ENCODE measurements at places on chromosomes 5 and 9.

GRCh38 chr9:133778336-133779013 is 40.3 kb upstream of the SARDH start:
- DNase-seq = no peak

- DNase-seq = no peak
These were observed 168.9 kb downstream of the MUSK start for GRCh38 chr9:110837401-110838005.

GRCh38 chr5:119322948-119323537 is 32.8 kb upstream of the TNFAIP8 start:
- DNase-seq = no peak

DNA sequence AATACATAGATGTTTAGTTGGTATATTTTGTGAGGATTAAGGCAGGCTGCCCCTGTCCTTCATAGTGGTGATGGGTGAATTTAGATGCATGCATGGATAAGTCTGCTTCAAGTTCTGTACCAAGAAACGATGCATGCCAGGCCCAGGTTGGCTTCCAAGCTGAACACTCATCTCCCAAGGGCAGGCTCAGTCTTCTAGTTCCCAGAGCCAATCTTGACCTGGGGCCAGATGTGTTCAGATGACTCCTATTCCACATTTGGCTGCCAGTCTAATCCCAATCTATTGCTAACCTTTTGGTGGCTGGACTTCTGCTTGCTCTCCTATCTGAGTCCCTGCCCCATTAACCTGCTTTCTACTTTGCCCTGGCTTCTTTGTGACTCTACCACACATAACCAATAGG is 18.5 kb upstream of the SNAPC3 start:
- no peak for DNase-seq

DNA sequence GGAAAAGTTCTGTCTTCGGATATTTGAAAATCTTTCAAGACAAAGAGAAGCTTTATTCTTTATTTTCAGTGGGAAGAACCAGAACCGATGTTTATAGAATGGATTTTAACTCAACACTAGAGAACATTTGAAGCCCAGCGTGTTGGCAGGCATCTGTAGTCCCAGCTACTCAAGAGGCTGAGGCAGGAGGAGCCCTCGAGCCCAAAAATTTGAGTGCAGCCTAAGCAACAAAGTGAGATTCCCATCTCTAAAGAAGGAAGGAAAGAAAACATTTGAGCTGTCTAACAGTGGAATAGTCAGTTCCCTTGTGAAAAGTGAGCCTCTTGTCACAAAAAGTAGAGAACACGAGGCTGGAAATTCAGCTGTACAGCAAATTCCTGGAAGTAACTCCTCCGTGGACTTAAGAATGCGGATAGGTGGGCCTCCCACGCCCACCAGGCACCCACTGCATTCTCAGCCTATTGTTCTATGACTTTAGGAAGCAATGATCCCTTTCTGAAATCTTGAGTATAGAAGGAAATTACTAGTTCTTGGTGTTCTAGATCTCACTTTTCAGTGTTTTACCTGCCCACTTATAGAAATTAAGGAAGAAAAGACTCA is 2.3 kb upstream of the PTPDC1 start:
- DNase-seq = no peak

GRCh38 chr5:126954981-126955380 is 75.4 kb downstream of the MARCHF3 start:
- DNase-seq = no peak

DNA sequence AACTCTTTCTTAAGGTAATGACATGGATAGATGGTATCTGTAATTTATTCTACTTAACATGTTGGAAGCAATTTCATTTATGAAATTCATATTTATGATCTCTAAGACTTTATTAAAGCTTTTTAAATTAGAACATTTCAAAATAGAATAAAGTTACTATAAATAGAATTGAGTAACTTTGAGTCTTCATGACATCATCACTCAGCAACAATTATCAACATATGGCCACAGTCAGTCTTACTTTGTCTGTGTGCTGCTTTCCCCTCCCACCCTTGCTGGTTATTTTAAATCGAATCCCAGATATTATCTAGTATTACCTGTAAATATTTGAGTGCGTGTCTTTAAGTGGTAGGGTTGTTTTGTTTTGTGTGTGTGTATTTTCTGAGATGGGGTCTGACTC is 65.2 kb downstream of the IPO11 start:
- no peak for DNase-seq

GRCh38 chr5:42718591-42718990 is 38.0 kb upstream of the CCDC152 start:
- DNase-seq = no peak

DNA sequence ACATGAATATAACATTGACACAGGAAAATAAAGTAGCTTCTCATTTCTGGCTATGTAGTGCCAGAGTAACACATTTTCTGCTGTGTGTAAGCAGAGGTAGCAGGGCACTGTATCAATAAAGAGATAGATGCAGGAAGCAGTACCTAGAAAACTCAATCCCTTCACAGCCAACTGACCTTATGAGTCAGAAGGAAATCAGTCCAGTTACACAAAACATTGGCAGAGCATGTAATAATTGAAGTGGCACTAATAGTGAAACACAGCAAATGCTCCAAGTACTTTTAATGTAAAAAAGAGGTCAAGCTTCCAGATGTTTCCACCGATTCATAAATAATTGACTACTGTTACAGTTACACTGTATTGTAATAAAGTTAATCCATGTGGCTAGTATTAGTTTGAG is 706.6 kb downstream of the EFNA5 start:
- no peak for DNase-seq

DNA sequence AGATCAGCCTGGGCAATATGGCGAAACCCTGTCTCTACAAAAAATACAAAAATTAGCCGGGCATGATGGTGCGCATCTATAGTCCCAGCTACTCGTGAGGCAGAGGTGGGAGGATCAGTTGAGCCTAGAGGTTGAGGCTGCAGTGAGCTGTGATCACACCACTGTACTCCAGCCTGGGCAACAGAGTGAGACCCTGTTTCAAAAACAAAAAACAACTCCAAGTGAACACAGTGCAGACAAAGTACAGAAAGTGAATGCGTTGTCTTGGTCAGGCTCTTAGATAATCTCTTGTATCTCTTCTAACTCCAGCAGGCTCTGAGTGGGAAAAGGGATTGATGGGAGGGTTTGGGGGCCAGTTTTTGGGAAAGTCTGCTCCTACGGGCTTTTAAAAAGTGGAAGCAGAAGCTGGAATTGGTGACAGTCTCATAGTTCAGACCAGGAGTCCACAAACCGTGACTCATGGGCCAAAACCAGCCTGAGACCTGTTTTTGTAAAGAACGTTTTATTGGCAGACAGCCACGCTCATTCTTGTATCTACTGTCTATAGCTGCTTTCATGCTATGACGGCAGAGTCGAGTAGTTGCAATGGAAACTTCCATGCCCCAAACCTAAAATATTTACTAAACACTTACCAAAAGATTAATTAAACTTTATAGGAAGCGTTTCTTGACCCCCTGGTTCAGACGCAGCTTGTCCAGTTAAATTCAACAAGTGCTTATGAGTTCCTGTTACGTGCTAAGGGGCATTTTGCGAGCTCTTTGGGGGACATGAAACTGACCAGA is 32.9 kb downstream of the NDST1 start:
- no peak for DNase-seq

GRCh38 chr9:20112205-20112783 is 323.5 kb upstream of the SLC24A2 start:
- DNase-seq = no peak

GRCh38 chr5:60903356-60903755 is 41.5 kb downstream of the ERCC8 start:
- DNase-seq = no peak

DNA sequence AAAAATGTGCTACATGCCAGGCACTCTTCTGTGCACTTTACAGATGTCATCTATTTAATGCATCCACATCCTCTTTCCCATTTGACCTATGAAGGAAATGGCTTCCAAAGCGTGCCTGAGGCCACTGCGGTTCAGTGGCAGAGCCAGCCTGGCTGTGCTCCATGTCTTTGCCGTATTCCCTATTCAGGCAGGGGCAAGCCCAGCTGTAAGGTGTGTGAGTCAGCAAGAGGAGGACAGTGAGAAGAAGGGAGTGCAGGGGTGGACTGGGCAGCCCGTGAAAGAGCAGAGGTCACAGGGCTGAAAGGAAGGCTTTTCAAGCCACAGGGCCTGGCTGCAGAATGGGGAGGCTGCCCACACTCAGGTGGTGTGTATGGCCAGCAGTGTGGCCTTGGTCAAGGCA is 91.7 kb downstream of the HRH2 start:
- DNase-seq = no peak

DNA sequence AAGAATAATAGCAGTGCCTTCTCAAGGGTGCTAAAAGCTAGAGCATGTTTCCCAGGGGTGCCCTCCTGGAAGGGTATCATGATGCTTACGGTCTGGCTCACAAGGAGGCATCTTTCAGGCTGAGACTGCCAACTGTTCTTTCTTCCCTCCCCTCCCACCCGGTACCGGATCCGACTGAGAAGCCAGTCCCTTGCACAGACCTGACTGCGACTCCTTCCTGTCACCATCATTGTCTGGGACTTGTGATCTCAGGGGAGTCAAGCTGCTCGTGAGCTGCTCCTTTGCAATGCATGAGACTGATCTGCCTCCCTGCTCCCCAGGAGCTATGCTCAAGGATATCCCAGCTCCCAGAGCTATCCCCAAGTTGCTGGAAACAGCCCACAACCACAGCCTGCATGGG is 170.8 kb downstream of the GADD45G start:
- no peak for DNase-seq

- no peak for DNase-seq
These were observed 260.7 kb upstream of the KCNN2 start for GRCh38 chr5:114101153-114101552.

GRCh38 chr5:41863871-41864486 is 6.2 kb downstream of the OXCT1 start:
- no peak for DNase-seq

DNA sequence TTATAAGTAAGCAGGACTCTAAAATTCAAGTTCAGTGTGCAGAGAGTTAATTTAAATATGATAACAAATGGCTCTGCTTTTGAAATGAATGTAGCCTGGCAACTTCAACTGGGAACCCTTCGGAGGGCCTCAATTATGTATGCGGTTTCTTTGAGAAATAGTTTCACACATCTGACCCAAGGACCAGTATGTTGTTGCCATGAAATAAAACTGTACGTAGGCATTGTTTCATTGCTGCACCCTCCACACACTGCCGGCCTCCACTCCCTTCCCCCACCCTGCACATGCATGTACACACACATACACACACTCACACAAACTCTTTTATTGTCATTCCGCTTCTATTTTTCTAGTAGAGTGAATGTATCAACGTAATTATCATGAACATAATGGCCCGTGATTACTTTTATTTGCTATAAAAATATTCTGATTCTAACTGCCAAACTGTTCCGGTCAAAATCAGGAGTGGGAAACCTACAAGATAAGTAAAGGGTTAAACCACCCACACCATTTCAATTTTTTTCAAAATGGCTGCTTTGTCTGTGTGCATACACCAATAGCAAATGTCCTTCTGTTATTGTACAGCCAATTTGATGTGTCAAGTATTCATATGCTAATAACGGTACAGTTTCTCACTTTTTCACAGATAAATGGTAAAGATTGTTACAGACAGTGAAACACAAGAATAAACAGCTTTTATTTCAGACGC is 215.5 kb upstream of the TMEM161B start:
- DNase-seq = no peak

DNA sequence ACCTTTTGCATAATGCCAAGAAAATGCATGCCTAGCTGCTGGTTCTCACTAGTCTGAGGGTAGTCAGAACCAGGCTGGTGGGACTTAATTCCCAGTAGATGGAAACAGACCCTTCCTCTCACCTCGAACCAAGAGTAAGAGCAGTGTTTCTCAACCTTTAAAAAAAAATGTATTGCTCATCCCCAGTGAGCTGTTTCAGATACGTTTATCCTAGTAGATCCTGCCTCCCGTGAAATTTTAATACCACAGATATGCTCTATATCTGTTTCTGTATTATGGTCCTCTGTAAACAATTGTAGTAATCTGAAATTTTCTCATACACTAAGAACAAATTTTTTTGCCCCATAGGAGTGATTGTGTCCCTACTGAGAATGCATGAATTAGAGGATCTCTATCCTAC is 86.2 kb downstream of the TEK start:
- DNase-seq = no peak

Measured in GM12864 (cell line).